Stimulated activated CD4-positive, alpha-beta T cell treated with anti-CD3 and anti-CD28 coated beads, Interleukin-1b, Interleukin-23, amount 100 ng/mL, for 1 hour (primary cell): ENCODE measurements at places on chromosomes 4 and X.

DNA sequence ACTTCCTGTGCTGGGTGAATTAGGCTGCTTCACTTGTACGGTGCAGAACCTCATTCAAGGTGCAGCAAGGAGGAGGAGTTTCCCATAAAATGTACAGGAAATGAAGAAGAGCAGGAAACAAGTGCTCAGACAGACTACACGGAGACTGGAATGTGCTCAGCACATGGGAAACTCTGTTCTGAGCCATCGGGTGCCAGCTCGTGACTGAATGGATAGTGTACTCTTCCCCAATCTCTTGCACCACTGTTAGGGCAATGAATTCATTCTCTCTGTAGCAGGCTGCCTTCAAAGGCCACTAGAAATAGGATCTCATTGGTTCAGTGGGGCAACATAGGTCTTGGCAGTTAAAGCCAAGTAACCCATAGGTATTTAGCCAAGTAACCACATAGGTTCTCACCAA lies 200.0 kb upstream of the LDB2 start:
- DNase-seq = no peak

GRCh38 chr4:3675251-3676115 lies 90.7 kb upstream of the ADRA2C start:
- no peak for DNase-seq

- no peak for DNase-seq
Observed at GRCh38 chr4:180449395-180449956, 1793.7 kb upstream of the TENM3 start.

GRCh38 chr4:14545163-14545562 lies 457.1 kb upstream of the CPEB2 start:
- no peak for DNase-seq

GRCh38 chr4:108060164-108060563 lies 70.5 kb downstream of the HADH start:
- no peak for DNase-seq

DNA sequence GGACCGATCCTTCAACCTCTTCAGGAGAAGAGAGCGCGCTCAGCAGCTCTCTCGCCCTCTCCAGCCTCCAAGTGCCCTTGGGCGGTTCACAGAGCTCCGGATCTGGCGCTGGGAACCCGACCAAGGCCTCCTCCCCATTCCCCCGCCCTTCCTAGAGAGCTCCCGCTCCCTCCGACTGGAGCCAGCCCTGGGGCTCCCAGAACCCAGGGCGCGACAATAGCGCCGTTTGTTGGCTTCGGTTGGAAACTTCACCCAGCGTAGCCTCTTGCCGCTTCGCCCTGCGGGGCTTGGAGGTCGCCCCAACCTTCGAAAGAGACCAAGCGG lies 3.1 kb upstream of the SOX3 start:
- no peak for DNase-seq
